T-helper 22 cell (primary cell): ENCODE measurements at places on chromosomes 4 and X.

GRCh38 chrX:13177921-13178566 lies 133.6 kb upstream of the FAM9C start:
- DNase-seq, result no peak

- DNase-seq, result no peak
Observed at GRCh38 chrX:155544881-155545280, 67.9 kb downstream of the TMLHE start.

- DNase-seq, result no peak
Observed at GRCh38 chr4:73862322-73862721, 6.9 kb upstream of the CXCL1 start.

GRCh38 chrX:38109042-38109898 lies 102.9 kb downstream of the SYTL5 start:
- DNase-seq, result no peak

DNA sequence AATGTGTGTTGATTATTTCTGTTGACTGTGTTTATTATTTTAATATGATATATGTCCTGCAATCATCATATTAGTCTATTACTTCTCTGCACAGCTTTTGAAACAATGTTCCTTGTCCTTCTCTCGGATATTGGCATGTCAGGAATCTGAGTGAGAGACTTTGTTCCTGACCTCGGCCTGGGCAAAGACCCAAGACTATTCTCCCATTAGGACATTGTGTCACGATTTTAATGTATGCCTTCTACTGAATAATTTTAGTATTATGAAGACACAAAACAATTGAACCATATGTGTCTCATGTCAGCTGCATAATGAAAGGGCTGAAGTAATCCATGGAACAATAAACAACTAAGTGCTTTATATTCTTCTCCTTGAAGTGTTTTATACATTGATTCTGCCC lies 580.8 kb upstream of the TENM3 start:
- no peak for DNase-seq

- DNase-seq, result no peak
Observed at GRCh38 chr4:3434881-3435685, 6.7 kb upstream of the HGFAC start.

DNA sequence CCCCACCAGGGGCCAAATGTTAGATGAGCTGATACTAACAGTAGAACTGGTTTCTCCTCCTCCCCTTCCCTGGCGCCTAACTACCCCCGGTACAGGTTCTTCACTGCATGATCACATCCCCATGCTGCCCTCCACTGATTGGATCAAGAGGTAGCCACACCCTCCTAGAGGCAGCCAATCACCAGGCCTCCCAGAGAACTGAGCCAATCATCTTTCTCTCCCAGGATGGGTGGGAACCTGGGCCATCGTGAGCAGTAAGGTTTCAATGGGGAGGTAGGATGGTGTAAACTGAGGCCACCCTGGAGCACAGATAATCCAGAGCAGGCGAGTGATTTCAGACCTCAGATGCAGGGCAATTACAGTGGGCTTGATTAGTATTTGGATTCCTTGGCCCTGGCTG lies 64.2 kb downstream of the PPP2R2C start:
- no peak for DNase-seq

GRCh38 chr4:75542824-75543223 lies 13.0 kb upstream of the ODAPH start:
- DNase-seq, result no peak

DNA sequence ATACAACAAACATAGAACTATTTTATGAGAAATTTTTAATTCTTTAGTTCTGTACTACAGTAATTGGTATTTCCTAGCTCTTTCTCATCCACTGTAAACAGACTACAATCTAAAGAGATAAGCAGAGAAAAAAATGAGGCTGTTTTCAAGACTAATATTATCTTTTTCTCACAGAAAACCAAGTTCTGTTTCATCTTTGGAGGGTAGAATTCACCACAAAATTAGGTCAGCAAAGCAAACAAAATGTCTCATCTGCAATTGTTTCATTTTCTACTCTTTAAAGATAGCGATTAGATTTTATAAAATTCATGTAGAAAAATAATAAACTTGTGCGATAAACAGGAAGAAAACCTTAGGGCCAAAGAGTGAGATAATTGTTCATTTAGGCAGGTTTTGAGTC lies 10.8 kb downstream of the APOO start:
- no peak for DNase-seq

- DNase-seq, result no peak
Observed at GRCh38 chr4:38237139-38237538, 276.9 kb downstream of the PTTG2 start.

DNA sequence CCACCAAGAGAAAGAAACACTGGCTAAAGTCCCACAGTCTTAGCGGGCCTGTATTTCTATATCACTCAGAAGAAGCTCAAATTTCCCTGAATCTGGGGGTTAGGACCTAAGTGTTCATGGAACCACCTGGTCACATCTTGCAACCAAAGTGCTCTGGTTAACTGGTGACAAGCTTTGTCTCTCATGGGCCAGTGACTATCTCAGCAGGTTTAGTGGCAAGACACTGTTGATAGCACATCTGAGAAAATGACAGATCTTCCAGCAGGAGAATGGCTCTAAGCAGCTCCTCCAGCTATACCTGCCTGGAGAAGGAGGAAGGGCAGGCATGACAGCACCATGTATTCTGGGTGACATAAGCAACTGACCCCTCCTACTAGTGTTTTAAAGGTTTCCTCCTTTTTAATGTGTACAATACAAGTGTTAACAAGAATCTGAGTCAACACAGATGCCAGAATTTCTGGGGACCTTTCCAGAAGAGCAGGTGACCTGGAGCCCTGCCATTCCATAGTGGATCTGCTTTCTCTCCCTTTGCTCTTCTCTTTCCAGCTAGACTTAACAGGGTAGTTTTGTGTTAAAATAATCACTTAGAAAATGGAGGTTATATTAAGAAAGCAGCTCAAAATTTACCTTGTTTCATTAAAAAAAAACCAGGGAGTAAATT lies 17.3 kb upstream of the QRFPR start:
- DNase-seq, result no peak

DNA sequence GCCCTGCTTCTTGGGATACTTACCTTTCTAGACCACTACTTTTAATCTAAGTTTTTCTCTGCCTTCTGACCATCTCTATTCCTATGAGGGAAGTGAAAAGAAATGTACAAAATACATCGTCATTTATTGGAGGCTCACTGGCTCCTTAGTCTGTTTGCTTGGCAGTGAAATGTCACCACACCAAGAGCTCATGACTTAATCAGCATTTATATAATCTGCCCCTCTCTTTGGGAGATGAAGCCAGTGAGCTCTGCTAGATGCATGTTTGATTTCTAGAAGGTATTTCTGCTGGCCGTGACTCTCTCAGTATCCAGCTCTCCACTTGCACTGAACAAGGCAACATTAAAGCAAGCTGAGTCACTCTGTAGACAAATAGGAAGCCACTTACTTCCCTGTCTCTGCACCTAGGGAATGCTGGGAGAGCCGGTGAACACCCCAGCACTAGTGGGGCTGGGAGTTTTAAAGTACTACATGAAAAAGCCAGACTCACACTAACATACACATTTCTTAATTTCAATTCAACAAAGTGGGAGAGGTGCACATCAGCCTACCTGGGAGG lies 79.1 kb downstream of the MID1IP1 start:
- DNase-seq, result no peak

GRCh38 chrX:73817393-73818199 lies 254.6 kb downstream of the CHIC1 start:
- no peak for DNase-seq

GRCh38 chr4:80726471-80726870 lies 304.0 kb upstream of the BMP3 start:
- DNase-seq, result no peak

DNA sequence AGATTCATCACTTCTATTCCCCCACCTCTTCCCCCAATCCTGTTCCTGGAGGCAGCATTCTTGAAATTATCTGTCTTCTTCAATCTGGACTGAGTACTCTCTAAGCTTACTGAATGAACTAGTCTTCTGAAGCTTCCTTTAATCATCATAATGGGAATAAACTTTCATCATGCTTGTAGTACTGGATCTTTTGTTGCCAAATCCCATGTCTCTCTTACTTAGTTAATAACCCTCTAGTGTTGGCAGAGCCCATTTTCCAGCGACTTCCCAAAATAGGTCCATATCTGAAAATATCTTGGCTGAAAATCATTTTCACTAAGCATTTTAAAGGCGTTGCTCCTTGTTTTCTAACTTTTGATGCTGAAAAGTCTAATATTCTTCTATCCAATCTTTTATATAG lies 39.6 kb downstream of the RPS6KA3 start:
- no peak for DNase-seq

- no peak for DNase-seq
Observed at GRCh38 chrX:10926891-10927290, 184.2 kb upstream of the HCCS start.

GRCh38 chr4:7320206-7320797 lies 114.4 kb downstream of the PSAPL1 start:
- no peak for DNase-seq

DNA sequence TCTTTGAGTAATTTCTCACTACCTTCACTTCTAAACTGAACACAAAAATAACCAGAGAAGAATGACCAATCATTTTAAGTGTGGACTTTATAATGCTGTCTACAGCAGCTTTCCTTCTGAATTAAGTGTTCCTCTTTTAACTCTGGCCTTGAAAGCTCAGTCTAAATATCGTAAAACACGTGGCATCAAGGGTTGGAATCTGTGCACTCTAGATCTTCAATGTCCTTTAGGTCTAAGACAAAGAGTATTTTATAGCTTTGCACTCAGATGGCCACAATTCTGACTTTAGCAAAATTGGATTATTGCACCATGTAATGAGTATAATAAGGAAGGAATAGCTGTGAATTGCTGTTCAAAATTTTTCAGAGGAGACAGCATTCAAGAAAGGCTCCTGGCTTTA lies 197.1 kb upstream of the UGT8 start:
- no peak for DNase-seq

DNA sequence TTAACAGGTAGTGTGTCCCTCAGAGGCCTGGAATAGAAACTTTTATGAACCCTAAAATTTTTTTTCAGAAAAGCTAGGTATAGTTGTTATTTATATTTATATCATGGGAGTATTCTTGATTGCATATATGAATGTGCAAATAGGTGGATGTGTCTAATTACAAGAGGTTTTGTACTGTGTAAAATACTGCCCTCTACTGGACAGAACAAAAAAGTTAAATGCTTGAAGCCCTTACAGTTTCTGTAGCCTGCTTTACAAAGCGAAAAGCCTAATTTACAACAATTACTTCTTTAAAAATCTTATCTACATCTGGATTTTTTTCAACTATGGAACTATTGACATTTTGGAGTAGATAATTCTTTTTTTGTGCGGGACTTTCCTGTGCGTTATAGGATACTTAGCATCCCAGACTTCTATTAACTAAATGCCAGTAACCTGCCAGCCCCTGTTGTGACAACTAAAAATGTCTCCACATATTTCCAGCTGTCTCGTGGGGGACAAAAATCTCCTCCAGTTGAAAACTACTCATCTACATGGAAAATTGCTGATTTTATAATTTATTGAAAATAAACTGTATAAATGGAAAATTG lies 35.1 kb downstream of the ENPEP start:
- no peak for DNase-seq

- DNase-seq, result no peak
Observed at GRCh38 chrX:16185725-16186136, 18.4 kb downstream of the MAGEB17 start.

- DNase-seq, result no peak
Observed at GRCh38 chrX:20382518-20383297, 116.0 kb upstream of the RPS6KA3 start.

- DNase-seq, result no peak
Observed at GRCh38 chrX:57651169-57651919, 28.7 kb downstream of the NLRP2B start.

- no peak for DNase-seq
Observed at GRCh38 chrX:54496517-54496852, 451 bp upstream of the FGD1 start.

DNA sequence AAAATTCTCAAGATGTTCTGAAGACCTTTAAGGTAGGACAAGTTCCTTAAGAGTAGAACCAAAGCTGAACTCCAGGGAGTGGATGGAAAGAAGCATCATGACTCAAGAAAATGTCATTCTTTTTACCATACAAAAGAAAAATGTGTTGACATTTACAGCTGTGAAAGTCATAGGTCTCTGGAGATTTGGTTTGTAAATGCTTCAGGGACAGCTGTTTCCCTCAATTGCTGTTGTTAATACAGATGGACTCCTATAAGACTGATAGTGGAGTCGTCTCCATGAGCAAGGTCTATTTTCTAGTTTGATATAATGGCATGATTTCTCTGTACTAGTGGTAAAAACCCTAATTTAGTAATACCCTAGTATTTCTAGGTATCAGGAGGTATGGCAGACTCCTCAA lies 101.7 kb downstream of the PHOX2B start:
- DNase-seq, result no peak

GRCh38 chrX:55011294-55011693 lies 11.1 kb downstream of the APEX2 start:
- no peak for DNase-seq

DNA sequence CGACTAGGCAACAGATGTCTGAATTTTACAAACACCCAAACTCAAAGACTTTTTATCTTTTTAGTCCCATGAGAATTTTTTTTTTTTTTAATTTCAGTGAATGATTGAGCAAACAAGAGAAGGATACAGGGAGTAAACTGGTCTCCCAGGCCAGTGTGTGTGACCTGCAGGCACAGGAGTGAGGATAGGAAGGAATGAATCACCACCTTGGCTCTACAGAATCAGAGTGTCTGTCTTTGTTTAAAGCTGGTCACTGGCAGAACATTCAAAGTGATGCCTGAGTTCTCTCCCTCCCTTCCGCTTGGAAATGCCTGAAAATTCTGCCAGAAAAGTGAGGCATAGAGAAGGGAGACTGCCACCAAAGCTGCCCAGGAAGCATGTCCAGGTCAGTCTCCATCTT lies 69.5 kb downstream of the PARM1 start:
- DNase-seq, result no peak

DNA sequence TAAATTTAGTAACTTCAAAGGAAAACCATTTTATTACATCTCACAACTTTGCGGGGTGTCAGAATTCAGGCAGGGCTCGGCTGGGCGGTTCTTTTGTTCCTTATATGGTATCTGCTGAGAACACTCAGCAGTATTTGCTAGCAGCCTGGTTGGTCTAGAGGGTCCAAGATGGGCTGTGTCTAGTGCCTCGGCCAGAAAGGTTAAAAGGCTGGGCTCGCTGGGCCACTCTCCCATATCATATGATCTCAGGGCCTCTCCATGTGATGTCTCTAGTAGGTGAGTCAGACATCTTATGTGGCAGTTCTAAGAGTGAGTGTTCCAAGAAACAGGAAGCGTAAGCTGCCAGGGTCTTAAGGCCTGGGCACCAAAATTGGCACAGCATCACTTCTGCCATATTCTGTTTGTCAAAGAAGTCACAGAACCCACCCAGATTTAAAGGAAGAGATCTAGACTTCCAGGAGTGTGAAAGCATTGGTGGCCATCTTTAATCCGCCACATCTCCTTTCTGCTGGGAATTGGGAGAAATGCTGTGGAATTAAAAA lies 100.9 kb upstream of the ATP6AP2 start:
- DNase-seq, result no peak

DNA sequence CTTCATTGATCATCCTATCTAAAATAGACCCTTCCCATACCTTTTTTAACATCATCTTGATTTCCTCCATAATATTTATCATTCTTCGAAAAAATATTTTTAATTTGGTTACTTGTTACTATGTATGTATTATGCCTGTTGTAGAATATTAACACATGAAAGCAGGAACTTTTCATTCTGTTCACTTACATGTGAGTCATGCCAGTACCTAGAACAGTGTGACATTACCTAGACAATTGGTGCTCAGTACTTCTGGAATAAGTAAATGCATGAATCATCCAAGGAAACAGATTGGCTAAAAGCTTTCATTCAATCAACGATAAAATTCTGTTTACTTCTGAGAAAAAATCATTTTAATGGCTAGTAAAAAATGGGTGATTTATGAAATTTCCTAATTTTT lies 76.4 kb downstream of the CXXC4 start:
- DNase-seq, result no peak
